Astrocyte (in vitro differentiated cells and primary cell): ENCODE measurements at places on chromosomes 3 and 15. TPM values are rescaled to one million over a fixed set of nuclear protein-coding genes. Genes with fewer than 3 reads are reported as not detected.

- peak; percentile 93 for DNase-seq
Measured at GRCh38 chr3:16148783-16149182, 25.7 kb upstream of the GALNT15 start.

- no peak for DNase-seq
Measured at GRCh38 chr3:45864760-45865519, 21.4 kb upstream of the CCR9 start.

DNA sequence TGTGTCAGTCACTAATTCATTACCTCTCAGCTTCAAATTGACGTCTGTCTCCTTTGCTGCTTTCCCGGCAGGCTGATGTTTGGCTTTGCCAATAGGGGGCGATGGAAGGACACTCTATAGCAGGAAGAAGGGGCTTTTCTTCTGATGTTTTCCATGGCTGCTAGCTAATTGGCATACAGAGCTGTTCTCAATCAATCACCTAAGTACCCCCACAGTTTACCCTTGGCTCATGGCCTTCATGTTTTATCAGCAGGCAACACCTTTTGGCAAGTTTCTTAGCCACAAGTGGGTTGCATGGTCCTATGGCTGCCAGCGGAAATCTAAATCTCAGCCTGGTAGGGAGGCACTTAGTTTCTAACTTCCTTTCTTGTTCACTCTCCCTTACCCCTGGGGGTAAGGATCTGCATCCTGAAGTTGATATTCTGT lies 45.0 kb downstream of the ESYT3 start:
- peak; percentile 12 for DNase-seq

The GPR62 gene
- not detected in 2 replicates for total RNA-seq

The COLQ gene
- total RNA-seq, result 1.2 and 1.7 TPM in 2 replicates

DNA sequence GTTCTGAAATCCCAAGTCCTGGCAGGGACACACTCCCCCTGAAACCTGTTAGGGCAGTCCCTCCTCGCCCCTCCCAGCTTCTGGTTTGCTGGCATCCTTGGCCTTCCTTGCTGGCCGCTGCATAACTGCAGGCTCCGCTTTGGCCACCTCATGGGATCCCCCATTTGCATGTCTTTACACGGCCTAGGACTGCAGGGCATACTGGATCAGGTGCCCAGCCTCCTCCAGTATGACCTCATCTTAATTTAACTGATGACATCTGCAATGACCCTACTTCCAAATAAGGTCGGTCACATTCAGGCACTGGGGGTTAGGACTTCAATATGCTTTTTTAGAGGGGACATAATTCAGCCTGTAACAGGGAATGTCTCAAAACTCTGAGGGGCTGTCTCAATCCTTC lies 173.3 kb downstream of the RAB11A start:
- DNase-seq, result no peak

The THRB gene
- 6.8 and 8.5 TPM in 2 replicates for total RNA-seq

DNA sequence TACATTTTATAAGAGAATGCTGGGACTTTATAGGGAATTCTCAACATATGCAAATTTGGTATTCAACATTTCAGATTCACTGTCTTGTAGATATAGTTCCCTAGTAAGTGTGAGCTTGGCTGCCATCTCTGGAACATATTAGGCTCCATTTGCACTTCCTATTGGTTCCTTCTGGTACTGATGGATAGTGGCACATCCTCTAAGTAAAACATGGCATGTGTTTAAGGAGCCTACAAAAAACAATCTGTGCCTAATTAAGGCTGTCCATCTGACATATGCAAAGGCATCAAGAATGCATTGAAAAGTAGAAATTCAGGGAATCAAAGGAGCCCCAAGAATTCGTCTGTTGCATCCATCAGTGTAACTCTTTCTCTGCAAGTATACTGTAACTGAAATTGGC lies 344.1 kb downstream of the UNC13C start:
- DNase-seq, result no peak
